Heart right ventricle (tissue), 16 donors: ENCODE measurements at places on chromosomes 1 and 21. TPM values are rescaled to one million over a fixed set of nuclear protein-coding genes. Genes with fewer than 3 reads are reported as not detected.

GAS5 gene
- polyA plus RNA-seq: 150 TPM

CD5L gene
- 0.01 TPM for polyA plus RNA-seq

DNA sequence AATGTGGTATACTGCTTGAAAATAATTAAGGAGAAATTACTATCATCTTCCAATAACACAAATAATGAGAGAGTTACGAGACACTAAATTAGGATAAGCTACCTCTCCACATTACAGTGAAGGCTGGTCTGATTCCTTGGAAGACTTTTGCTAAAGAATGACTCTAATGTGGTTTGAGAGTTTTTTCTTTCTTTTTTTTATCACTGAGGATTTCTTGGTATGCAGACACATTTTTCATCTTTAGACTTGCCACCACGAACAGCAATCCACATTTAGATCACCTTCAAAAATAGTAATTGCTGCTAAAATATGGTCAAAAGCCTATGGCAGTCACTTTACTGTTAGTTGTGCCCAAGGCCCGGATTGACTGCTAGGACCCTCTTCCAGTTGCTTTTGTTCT is 16.6 kb upstream of the TMEM35B start:
- DNase-seq: no peak

PHLDA3 gene
- 20.8 TPM for polyA plus RNA-seq

DNA sequence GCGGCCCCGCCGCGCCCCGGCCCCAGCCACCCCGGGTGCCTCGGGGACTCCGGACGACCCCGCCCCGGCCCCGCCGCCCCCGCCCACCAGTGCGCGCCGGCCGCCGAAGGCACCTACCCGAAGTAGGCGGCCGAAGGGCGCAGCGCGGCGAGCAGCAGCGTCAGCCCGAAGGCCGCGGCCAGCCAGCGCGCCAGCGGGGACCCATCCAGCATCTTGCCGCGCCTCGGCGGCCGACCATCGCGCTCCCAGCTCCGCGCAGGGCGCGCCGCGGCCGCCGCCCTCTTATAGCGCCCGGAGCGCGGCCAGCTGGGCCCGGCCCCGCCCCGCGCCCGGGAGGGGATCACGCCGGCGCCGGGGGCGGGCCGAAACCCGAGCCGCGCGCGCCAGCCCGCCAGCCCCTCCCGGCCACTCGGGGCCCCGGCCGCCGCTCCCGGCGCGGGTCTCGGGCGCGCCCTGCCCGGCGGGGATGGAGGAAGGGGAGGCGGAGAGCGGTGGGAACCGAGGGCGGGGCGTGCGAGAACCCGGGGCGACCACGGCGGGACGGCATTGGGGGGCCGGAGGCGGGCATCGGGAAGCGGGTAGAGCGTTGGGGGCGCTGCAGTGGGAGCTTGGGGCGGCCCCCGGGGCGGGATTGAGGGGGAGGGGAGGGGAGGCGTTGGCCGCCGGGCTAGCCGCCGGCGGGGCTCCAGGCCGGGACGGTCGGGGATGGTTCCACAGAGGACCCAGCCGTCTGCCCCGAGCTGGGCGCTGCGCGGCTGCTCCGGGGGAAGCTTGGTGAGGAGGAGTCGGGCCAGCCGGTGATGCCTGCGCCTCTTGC is at the start of gene WNT9A:
Gene WNT9A (minus strand): TSS at position 257 of the 817 bp plus-strand sequence. CDS start 45 bp downstream, at position 212.
- DNase-seq: peak; percentile 53

DNA sequence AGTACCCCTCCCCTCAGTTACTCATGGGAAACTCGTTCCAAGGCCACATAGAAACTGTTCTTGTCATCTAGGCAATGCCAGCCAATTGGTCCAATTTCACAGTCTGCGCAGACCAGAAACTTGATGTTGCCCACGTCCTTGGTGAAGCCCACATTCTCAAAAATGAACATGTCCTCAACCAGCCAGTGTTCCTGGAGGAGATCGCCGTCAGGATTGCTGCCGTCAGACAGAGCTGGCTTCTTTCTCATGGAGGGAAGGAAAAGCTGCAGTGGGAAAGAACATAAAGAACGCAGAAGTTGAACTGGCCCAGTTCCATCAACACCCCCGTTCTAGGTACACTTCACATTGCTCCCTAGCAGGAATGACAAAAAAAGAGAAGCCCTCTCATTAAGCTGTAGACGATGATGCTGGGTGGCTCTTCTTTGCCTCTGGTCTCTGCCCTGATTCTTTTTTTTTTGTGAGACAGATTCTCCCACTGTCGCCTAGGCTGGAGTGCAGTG is 7.9 kb downstream of the RABIF start:
- DNase-seq: no peak

DNA sequence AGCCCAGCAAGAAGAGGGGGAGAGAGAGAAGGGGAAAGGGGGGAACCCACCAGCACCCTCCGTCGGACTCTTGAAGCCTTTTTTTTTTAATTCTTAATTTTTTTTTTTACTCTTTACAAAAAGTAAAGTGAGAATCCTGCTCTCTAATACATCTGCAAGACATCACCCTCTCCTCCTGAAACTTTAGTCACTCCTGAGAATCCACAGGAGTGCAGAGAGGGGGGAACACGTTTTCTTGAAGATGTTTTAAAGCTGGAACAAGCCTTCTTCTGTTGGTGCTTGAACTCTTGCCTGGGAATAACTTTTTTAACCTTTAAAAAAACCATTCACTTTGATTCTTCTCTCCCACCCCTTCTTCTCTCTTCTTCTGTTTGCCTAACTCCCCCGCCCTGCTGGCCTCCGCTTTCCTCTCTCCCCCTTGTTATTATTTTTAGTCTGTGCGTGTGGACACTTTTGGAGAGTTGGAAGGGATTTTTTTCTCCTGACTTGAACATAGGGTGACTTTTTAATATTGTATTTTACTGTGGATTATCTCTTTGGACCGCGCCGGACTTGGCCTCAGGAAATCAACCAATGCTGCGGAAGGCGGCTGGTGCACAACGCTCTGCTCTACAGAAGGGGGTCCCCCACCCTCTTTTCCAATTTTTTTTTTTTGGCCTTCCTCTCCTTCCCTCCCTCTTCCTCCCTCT is 383 bp upstream of the PRRX1 start:
- DNase-seq: peak; percentile 33

DNA sequence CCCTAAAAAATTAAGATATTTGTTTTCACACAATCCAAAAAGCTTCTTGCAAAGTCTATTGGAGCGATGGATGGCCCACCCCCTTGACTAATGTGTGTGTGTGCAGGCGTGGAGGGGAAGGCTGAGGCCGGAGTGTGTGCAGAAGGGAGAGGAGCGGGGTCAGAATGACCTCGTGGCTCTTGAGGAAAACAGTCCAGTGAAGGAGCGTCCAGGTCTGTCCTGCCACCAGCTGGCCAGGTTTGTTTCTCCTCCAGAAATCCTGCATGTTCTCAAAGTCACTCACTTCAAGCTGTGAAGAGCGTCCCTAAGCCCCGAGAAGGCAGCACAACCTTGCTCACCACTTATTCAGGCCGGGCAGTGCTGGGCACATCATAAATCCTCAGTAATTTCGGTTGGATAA is 69.5 kb upstream of the SSX2IP start:
- DNase-seq: no peak

IBA57 gene
- polyA plus RNA-seq: 6.7 TPM

S100A5 gene
- not detected for polyA plus RNA-seq
